Stimulated activated CD8-positive, alpha-beta memory T cell treated with anti-CD3 and anti-CD28 coated beads, Interleukin-12 subunit alpha, Interleukin-12 subunit beta, amount 100 ng/mL, for 4 hours (primary cell): ENCODE measurements at places on chromosomes 5 and 9.

GRCh38 chr5:150585781-150586341, 54.6 kb upstream of the SYNPO start:
- no peak for DNase-seq

DNA sequence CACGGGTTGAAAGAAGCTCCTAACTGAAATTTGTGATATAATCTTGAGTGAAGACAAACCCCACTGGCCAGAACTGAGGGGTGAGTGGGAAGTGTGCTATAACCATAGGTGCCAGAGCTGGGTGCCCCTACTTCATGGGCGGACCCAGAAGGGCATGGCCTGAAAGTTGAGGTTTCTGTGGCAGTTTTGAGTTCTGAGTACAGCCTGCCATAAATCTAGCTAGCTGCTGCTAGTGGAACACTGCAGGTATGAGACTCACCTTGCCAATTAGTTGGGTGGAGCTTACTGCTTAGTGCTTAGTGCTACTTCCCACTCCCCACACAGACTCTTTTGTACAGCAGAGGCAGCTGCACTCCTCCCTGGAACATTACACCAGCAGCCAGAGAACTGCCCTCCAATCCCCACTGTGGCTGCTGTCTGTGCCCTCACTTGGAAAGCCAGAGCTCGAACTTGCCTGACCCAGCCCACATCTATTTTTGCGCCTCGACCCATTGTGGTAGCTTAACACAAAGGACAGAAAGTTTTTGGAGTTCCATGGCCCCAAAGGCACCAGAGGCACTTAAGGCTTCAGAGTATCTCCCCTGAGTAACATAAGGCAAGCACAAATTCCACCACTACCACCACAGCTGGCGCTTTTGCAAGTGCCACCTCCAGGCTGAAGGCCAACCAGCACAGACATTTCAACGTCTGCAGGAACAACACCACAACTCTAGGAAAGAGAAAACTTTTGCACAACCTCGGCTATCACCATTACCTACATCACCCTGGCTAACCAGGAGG, 27.1 kb upstream of the PTGER4 start:
- DNase-seq = no peak

DNA sequence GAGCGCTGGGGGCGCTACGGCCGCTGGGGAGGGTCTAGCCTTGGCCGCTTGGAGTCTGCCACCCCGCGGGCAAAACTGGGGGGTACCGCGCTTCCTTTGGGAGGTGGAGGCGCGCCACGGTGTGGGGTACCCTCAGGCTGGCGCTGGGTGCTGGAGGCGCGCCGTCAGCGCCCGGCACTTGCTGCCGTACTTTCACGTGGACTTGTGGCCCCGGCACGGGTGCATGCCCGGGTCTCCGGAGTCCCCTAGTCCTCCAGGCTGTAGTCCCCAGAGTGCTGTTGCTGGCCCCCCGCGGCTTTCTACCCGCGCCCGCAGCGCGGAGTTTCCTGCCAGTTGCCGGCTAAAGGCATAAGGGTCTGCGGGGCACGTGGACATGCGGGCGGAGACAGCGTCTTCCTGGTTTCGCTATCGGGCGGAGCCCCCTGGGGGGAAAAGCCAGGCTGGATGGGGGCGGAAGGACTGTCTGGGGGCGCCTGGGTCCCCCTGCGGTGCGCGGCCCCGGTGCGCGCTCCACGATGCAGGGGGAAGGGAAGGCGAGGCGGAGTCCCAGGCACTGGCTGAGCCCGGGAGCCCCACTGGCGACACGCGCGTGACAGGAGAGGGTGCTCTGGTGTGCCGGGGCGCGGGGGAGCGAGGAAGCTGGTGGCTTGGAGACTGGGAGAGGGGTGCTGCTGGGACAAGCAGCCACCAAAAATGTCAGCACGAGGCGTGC, 666 bp downstream of the PPARGC1B start:
- peak; percentile 52 for DNase-seq

DNA sequence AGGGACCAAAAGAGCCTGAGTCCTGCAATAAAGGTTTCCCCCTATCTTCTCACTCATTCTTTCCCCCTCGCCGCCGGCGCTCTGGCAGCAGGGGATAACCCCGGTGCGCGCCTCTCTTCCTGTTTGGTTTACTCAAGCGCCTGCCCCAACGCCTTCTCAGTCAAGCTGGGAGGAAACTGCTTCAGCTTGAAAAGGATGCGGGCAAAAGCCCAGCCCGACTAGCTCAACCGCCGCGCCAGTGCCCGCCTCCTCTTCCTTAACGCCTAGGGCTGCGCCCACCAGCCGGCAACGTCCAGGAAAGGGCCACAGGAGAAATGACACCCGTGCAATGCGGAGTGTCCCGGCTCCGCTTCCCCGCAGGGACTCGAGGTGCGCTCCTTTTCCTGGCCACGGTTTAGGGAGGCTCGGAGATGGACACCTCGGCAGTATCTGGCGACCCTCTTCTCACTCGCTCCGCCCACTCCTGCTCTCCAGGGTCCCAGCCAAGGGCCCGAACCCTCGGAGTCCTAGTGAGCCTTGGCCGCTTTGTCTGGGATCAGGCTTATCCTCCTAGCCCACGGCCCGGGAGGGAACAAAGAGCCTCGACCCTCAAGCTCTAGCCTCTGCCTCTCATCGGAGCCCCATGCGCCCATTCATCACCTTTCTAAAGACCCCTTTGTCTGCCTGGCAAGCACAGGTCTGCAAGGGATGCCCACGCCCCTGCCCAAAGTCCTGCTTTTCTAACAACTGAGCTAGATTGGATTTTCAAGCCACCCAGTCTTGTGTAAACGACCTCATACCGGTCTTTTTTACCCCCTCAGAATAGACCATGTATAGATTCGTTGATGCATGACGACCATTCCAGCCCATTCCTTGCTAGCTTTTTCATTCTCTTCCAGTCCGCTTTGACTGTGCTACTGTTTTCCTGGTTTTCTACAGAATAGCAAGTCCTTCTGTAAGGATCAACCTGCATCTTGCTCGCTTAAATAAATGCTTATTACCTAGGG, 2.0 kb downstream of the ST8SIA4 start:
- DNase-seq = peak; percentile 84

- DNase-seq = no peak
Measured at GRCh38 chr5:74394528-74394915, 246.0 kb downstream of the ENC1 start.

- no peak for DNase-seq
Measured at GRCh38 chr5:169914766-169915165, 65.5 kb downstream of the INSYN2B start.

GRCh38 chr5:107766439-107766838, 95.7 kb upstream of the EFNA5 start:
- DNase-seq = no peak
